ENCODE measurements at places on chromosomes 16 and 17. TPM values are rescaled to one million over a fixed set of nuclear protein-coding genes. Genes with fewer than 3 reads are reported as not detected.

The PDIA2 gene
- total RNA-seq: not detected

The PLCD3 gene
- total RNA-seq: 153 TPM

The FGF11 gene
- 3.5 TPM for total RNA-seq

The DUS1L gene
- 158 TPM for total RNA-seq

The HS3ST3A1 gene
- total RNA-seq: not detected

The PABPN1L gene
- total RNA-seq: not detected

The SLC38A8 gene
- total RNA-seq: not detected

The TNK1 gene
- 12.3 TPM for total RNA-seq

The CA5A gene
- not detected for total RNA-seq

The EPN3 gene
- 70.5 TPM for total RNA-seq

The BCL7C gene
- total RNA-seq: 35.9 TPM

The HID1 gene
- total RNA-seq: 78.1 TPM

The SHISA9 gene
- total RNA-seq: 0.52 TPM

The ASB16 gene
- 0.36 TPM for total RNA-seq

The SEPTIN12 gene
- total RNA-seq: not detected

The MARVELD3 gene
- total RNA-seq: 12.5 TPM

The TVP23A gene
- 3.3 TPM for total RNA-seq

The ITGB3 gene
- total RNA-seq: 13.2 TPM

The HOXB1 gene
- 0.31 TPM for total RNA-seq

Measured in ureter (tissue), 1 donor.